ENCODE measurements at places on chromosomes 1 and 21.

GRCh38 chr1:190169311-190170067 is 308.2 kb downstream of the BRINP3 start:
- DNase-seq, result no peak

DNA sequence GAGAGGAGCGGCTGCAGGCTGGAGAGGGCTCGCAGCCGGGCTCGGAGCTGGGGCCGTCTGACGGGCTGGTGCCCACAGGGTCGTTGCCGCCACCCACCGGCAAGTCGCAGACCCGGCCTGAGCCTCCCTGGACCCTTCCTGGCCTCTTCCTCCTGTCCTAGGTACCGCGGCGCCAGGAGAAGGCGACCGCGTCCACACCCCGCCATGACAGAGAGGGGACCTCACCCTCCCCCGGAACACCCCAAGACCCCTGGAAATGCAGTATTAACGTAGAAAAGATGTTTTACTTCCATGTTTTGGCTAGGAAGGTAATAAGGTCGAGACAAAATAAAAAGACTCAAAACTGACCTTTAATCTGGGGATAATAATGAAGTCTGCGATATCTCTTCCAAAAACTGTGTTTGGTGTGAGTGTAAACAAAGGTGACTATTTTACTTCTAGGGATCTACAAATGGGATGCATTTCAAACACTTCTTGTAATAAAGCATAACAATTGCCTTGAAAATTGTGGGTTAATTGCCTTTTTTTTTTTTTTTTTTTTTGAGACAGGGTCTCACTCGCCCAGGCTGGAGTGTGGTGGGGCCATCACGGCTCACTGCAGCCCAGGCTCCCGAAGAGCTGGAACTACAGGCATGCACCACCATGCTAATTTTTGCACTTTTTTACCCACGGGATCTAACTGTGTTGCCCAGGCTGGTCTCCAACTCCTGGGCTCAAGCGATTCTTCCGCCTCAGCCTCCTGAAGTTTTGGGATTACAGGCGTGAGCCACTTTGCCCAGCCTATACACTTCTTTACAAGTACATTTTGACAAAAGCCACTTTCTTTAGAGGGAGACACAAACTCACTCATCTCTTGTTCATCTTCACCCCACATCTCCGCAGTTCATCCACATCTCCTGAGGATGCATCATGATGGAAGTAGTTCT is 838 bp upstream of the RSRP1 start:
- no peak for DNase-seq

- DNase-seq, result no peak
Measured at GRCh38 chr1:37012226-37012625, 22.1 kb downstream of the GRIK3 start.

- no peak for DNase-seq
Measured at GRCh38 chr1:157111396-157112165, 12.0 kb upstream of the ETV3L start.

DNA sequence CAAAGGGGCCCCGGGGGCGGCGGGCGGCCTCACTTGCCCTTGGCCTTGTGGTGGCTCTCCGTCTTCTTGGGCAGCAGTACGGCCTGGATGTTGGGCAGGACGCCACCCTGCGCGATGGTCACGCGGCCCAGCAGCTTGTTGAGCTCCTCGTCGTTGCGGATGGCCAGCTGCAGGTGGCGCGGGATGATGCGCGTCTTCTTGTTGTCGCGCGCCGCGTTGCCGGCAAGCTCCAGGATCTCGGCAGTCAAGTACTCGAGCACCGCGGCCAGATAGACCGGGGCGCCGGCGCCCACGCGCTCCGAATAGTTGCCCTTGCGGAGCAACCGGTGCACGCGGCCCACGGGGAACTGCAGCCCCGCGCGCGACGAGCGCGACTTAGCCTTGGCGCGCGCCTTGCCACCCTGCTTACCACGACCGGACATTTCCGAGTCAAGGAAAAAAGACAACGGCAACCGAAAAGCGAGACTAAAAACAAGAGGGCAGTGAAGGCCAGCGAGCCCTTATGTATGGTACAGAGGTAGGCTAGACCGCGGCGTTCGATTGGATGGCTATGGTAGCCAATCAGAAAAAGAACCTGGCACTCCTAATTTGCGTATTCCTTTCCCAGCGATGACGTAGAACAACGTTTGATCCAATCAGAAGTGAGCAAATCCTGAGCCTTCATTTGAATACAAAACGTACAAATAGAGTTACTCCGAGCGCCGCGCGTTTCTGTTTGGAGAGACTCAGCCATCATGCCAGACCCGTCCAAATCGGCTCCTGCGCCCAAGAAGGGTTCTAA is 29.6 kb upstream of the RNF187 start:
- DNase-seq, result peak; percentile 64
